Activated naive CD4-positive, alpha-beta T cell treated with Interleukin-2 at 50 U/mL for 16 hours (primary cell): ENCODE measurements at places on chromosomes 12 and 14.

DNA sequence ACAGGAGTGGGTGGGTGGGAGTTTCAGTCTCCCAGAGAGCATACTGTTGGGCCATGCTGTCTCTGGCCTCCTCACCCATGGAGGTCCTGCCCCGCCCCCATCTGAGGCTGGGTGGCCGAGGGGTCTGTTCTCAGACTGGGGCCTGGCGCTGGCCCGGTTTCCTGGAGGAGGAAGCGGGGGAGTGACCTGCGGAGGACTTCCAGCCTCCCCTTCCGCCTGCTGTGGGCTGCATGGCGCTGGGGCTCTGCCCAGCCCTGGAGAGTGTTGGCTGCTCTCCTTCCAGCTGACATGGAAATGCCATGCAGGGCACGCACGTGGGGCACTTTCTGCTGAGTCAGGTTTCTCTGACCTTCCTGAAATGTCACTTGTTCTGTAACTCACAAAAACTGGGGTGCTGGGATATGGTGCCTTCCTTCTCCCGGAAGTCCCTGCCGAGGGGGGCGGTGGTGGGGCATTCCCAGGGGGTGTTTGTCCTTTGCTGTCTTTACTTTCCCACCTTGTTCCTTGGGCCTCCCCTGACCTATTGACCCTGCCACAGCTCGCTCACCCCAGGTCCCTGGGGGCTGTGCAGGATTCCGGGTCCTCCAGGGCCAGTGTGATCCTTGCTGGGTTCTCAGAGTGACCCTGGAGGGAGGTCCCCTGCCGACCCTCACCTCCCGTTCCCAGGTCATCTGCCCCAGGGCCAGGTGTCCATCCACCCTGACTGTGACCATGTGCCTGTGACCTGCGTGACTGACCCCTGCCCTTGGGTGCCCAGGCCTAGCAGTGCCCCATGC is 23.6 kb downstream of the PACS2 start:
- DNase-seq = no peak

DNA sequence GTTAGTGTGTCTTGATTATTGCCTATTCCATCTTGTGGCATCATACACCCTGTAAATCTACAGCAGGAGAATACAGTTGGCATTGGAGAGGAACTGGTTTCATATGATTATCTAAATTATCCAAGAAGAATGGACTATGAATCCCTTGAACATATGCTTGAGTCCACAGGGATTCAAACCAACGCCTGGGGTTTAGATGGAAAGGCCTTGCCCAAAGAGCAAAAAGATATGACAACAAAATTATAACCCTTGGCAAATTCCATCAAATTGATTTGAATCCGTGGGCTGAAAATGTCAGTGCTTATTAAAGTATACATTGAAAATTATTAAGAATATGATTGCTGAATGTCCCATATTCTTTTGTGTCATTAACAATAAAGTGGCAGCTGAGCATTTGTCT is 108.2 kb downstream of the PDE3A start:
- no peak for DNase-seq

DNA sequence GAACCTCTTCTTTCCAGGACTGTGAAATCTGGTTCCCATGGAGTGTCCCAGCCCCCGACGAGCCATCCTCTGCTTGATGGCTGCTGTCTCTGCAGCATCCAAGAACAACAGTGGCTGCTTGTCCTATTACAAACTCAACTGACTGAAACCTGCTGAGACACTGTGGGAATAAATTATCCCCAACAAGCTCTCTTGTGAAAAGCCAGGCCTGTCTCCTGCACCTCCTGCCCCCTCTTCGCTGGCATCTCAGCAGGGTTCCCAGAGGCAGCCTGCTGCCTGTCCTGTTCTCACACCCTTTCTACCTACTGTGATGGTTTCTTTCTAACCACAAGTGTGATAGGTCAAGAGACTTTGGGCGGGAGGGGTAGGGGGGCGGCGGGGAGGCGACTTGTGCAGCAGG is 180.2 kb downstream of the TSPAN9 start:
- DNase-seq = no peak

- DNase-seq = no peak
These were observed 4.3 kb downstream of the CCDC196 start for GRCh38 chr14:66490143-66491111.

DNA sequence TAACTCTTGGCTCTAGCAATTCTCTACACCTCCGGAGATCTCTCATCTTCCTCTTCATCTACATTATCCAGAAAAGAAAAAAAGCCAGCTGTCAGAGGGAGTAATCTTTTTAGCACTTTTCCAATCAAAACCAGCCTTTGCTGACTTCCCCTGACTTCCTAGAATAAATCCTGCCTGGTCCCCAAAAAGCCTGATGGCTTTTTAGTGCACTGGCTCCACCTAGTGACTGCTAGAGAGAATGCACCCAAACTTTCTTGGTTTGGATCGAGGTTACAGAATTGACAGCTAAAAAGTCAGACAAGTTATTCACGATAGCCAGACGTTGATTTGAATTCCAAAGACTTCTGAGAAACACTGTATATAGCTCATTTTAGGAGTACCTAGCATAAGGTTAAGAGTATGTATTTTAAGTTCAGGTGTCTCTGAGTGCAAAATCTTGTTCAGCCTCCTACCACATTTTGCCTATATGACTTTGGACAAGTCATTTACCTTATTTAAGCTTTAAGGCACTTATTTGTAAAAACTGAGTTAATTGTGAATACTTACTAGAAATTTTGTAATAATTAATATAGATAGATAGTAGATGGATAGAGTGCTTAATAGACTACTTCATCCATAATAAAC is 185.7 kb upstream of the GRIN2B start:
- DNase-seq = peak; percentile 30

GRCh38 chr14:104794631-104794992 is 936 bp downstream of the AKT1 start:
- DNase-seq = no peak

GRCh38 chr12:32841061-32841460 is 55.5 kb downstream of the PKP2 start:
- no peak for DNase-seq

- DNase-seq = no peak
These were observed 137.7 kb upstream of the NEDD1 start for GRCh38 chr12:96769400-96769799.

DNA sequence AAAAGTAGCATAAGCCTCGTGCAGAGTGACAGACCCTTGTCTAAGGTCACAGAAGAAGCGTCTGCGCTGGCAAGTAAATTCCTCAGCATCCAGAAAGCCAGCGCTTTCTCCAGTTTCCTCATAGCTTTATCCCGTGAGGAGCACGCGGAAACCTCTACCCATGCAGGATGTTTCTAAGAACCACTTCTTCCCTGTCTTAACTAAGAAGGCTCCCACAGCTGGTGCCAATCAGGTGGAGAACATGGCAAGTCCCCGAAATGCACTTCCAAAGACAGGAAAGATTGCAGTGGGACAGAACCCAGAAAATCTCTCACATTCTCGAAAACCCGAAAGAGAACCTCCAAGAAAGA is 968 bp upstream of the ARID4A start:
- no peak for DNase-seq

DNA sequence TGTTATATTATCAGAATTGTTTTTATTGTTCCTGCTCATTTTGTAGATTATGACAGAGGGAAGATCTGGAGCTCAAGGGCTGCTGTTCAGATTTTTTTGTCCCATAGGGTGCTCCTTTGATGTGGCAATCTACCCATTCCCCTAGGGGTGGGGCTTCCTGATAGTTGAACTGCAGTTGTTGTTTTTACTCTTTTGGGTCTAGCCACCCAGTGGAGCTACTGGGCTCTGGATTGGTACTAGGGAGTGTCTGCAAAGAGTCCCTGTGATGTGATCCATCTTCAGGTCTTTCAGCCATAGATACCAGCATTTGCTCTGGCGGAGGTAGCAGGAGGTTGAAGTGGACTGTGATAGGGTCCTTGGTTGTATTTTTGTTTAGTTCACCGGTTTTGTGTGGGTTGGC is 57.9 kb upstream of the SLCO1B1 start:
- no peak for DNase-seq

- DNase-seq = no peak
These were observed 47.1 kb upstream of the KICS2 start for GRCh38 chr12:64269161-64269560.

DNA sequence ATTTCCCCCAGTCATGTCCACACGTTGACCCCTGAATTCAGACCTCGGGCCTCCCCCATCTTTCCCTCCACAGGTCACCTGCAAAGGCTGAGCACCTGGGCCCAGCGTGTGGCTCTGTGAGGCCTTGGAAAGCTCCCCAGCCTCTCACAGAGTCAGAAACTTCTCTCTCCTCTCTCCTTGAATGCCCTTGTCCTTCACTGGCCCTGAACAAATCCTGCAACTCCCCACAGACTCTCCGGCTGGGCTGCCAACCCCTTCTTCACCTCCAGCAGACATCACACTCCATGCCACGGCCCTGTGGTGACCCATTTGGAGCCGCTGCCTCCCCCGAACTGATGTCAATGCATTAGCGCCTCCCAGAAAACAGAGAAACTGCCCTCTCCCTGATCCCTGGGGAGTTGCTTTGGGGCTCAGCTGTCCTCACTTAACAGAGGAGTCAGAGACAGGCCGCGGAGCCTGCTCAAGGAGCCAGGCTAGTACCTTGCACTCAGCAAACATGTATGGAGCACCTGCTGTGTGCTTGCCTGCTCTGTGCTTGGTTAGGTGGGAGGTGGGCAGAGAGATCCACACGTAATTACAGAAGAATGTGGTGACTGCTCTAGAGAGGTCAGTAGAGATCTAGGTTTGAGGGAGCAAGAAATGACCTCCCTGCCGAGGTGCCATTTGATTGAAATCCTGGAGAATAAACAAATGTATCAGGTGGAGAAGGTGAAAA is 99.2 kb upstream of the PWP1 start:
- no peak for DNase-seq

DNA sequence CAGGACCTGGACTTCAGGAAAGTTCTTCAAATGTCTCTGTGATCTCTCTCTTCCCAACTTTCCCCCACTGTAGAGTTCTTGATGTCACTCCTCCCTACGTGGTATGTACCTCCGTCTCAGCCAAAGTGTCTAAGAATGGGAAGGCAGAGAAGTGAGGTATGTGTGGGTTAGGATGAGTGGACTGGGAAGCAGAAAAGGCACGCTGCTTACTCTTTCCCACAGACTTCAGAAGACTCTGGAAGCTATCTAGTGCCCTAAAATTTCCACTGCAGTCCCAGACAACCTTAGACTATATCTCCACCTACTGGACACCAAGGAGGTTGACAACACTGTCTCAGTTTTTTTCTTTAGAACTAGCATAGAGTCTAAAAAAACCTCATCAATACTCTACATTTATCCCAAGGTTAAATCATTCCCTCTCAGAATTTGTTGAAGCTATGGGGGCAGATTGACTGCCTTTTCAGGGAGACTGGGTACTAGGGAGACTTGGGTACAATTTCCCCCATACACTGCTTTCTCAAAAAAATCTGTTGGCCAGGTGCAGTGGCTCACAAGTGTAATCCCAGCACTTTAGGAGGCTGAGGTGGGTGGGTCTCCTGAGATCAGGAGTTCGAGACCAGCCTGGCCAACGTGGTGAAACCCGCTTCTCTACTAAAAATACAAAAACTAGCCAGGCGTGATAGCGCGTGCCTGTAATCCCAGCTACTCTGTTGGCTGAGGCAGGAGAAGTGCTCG is 20.6 kb upstream of the ITGA5 start:
- DNase-seq = no peak

- DNase-seq = no peak
These were observed 8.0 kb upstream of the WDR20 start for GRCh38 chr14:102131741-102132140.

DNA sequence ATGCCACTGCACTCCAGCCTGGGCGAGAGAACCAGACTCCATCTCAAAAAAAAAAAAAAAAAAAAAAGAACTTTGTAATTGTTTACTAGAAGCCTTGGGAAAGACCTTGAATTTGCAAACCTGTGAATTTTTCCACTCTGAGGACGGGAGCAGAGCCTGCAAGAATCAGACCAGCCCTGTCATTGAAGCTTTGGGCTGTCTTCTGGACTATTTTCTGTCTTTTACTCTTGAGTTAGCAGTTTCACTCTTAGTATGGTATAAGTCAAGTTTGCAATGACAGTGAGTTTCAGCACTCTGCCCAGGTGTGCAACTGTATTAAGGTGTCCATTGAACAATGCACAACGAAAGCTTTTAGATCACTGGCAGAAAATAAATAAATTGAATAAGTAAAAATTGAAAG is 81.4 kb upstream of the KRAS start:
- no peak for DNase-seq
